ENCODE measurements at places on chromosomes 13 and 19.

- no peak for DNase-seq
Measured at GRCh38 chr13:41700790-41701310, 243.5 kb downstream of the RGCC start.

- no peak for DNase-seq
Measured at GRCh38 chr13:80664950-80665349, 324.0 kb upstream of the SPRY2 start.

DNA sequence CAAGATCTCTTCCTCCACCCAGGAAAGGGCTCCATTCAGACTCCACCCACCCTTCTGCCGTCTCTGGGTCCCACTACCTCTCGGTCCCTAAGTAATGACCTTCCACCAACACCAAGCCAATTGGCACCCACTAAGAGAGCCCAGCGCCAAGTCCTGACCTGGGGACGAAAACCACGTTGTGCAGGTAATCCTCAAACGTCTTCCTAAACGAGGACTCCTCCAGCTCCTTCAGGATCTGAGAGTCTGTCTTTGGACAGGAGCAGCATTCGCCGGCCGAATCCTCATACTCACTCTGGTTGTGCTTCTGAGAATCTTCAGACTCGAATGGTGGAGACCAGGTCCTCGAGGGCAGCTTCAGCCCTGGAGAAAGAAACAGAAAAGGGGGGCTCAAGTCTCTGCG is 83.1 kb downstream of the ZNF557 start:
- DNase-seq = no peak

- no peak for DNase-seq
Measured at GRCh38 chr13:109652531-109652930, 133.9 kb downstream of the IRS2 start.

DNA sequence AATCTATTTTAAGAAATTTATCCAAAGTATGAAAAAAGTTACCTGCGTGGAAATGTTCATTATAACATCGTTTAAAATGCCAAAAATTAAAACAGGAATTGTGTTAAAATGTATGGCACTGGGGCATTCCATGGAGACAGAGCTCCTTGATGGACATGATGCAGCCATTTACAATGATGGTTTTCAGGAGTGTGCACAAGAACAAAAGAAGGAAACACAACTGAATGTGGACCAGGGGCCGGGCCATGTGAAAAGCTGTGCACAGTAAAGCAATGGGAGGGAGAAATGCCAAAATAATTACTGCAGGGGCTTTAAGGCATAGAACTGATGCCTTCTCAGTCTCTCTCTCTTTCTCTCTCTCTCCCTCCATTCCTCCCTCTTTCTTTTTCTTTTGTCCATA is 115.0 kb downstream of the ZNF536 start:
- DNase-seq = no peak

DNA sequence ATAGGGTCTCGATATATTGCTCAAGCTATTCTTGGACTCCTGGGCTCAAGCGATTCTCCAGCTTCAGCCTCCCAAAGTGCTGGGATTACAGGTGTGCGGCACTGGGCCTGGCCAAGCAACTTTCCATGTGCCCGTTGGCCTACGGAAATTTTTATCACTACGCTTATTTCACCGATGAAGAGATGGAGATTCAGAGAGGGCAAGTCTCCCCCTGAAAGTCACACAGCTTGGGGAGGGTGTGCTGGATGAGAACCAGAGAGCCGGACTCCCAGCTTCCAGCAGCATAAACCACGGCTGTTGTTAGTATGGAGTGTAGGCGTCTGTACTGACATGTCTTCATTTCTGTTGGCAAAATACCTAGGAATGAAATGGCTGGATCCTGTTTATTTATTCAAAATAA is 11.8 kb upstream of the GNA11 start:
- no peak for DNase-seq

Measured in vagina (tissue), 2 donors.